NCI-H1092 (cell line): ENCODE measurements at places on chromosomes 1 and 21.

DNA sequence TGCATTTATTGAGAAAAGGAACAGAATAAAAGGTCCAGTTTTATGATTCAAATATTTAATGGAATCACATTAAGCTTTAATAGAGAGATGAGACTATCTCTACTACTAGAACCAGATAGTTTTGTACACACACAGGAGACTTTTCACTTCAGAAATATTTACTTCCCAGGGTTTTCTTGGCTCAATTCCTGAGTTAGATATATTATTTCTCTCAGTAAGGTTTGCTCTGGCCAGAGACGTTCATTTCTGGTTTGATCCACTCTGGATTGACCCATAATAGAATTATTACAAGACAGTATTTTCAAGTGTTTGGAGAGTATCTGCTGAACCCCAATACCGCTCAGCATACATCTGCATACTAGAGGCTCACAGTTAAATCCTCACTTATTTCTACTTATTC lies 1.3 kb upstream of the RCOR3 start:
- no peak for DNase-seq

- no peak for DNase-seq
Observed at GRCh38 chr1:60639287-60639686, 443.1 kb upstream of the NFIA start.

GRCh38 chr1:81921851-81922462 lies 121.2 kb downstream of the ADGRL2 start:
- DNase-seq: no peak

- DNase-seq: no peak
Observed at GRCh38 chr21:31665397-31665796, 5.9 kb downstream of the SOD1 start.

DNA sequence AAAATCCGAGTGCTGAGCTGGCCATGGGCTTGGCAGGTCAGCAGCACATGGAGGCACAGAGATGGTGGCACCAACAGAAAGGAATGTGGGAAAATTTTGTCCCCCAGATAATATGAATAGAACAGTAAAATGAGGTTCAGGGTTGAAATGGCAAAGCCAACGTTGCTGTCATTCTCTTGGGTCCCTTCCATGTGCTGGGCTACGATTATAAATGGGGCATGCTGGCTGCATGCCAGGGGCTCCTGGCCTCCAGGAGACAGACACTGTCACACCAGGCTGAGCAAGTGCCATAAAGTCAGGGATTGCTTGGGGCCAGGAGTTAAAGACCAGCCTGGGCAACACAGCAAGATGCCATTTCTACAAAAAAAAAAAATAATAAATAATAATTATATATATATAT lies 77.1 kb downstream of the TOMM20 start:
- DNase-seq: peak; percentile 16

- DNase-seq: no peak
Observed at GRCh38 chr21:14084701-14085100, 126.1 kb downstream of the LIPI start.

DNA sequence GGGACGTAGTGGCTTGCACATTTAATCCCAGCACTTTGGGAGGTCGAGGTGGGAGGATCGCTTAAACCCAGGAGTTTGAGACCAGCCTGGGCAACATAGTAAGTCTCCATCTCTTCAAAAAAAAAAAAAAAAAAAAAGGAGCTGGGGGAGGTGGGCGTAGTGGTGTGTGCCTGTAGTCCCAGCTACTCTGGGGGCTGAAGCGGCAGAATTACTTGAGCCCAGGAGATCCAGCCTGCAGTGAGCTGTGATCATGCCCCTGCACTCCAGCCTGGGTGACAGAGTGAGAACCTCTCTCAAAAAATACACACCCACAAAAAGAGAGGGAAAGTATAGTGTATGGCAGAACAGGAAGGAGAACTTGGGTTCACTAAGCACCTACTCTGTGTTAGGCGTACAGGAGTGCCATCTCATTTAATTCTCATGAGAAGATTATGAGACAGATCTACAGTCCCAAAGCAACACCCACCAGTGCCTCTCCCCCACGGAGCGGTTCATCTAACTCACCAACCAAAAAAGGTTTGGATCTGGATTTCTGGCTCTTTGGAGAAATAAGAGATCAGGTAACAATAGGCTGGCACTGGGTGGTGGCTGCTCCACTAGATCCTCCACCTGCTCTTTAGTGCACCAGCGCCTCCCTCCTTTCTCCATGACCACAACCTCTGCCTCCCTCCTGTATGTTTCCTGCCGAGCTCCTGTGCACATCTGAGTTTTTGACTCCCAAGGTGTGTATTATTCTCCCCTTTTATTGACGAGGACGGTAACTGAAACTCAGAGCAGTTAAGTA lies 1.4 kb upstream of the TRAF5 start:
- no peak for DNase-seq

DNA sequence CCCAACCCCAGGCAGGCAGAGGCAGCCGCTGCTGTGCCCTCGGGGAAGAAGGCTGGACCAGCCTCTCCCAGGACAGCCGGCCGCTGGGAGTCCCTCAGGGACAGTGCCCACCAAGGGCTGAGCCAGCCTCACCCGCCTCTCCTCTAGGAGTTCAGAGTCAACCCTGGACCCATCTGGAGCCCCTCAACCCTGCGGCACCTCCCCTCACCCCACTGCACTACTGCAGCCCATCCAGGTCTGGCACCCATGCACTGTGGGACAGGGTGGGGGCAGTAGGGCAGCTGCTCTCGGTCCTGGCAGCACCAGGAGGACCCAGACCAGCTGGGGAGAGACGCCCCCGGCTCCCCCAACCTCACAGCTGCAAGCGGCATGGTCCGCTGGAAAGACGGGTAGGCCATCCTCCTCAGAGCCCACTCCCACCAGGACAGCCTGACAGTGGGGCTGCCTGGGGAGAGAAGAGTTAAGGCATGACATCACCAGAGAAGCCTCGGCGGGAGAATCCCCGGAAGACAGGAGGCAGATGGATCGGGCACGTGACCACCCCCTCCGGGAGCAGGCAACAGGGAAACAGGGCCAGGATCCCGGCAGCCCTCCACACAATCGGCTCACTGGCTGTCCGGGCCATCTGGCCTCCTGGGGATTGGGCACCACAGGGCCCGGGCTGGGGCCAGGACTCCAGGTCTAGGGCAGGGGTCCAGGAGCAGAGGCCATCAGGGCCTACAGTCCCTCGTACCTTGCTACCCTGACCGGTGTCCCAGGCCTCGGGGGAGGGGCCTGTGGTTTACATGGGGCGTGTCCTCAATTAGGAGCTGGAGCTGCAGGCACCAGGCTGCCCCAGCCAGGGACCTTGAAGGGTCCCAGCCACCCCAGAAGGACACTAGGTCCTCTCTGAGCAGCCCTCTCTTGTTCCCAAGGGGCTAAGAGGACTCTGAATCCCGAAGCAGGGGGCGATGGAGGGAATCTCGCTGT lies 3.1 kb downstream of the ACAP3 start:
- DNase-seq: no peak

- no peak for DNase-seq
Observed at GRCh38 chr1:235597867-235598553, 51.6 kb downstream of the GNG4 start.

GRCh38 chr1:42164551-42165420 lies at the start of gene GUCA2A:
Gene GUCA2A, minus strand, starts transcription at chr1:42164745. Its CDS starts 33 bp downstream, at chr1:42164712.
- DNase-seq: no peak

- no peak for DNase-seq
Observed at GRCh38 chr1:37472281-37472680, 2.1 kb upstream of the ZC3H12A start.

DNA sequence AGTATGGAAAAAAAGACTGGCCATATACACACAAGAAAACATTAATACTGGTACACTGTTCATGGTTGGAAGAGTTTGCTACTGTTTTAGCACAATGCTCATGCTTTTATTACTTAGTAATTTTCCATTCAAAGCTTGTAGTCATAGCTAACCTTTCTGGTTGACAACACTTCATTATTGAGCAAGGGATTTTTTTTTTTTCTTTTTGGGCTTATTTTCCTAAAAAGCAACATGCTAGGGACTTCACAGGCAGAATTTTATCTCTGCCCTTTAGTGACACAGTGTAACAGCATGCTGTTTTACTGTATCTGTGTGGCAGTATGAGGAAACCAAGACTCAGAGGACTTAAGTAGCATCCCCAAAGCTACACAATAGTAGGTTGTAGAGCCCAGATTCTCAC lies 58.5 kb downstream of the FGGY start:
- no peak for DNase-seq

DNA sequence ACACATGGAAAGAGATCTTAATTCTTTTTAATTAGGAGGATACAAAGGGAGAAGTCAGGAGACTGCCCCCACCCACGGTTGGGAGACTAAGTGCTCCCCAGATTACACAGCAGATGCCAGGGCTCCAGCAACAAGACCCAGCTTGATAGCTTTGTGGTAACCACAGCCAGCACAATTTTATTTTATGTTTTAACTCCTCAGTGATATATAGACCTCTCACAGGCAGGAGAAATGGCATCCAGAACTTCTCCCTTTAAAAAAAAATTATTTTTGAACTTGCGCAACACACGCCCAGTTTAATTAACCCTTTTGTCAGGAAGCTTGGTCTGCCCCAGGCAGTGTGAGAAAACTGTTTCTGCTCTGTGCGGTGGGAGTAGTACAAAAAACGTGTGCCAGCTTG lies 62.6 kb upstream of the ACOT11 start:
- no peak for DNase-seq

GRCh38 chr1:198927129-198927528 lies 288.3 kb downstream of the PTPRC start:
- no peak for DNase-seq

- no peak for DNase-seq
Observed at GRCh38 chr1:192263436-192263835, 53.4 kb upstream of the RGS21 start.

- no peak for DNase-seq
Observed at GRCh38 chr1:16167331-16168143, 11.7 kb upstream of the EPHA2 start.

DNA sequence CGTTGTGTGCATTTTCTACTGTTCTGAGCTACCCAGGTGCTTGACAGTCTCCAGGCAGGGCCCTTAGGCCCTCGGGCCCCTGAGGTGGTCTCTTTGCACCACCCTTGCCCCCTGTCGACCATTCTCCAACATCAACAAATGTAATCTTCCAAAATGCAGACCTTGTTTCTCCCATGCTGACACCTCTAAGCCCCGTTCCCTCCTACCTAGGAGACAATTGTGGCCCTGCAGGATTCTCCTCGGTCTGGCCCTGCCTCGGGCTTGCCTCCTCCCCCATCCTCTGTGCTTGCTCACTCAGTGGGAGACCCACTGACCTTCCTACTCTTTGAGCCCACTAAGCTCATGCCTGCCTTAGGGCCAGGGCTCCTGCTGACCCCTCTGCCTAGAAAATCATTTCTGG lies 104.2 kb upstream of the TARDBP start:
- no peak for DNase-seq

DNA sequence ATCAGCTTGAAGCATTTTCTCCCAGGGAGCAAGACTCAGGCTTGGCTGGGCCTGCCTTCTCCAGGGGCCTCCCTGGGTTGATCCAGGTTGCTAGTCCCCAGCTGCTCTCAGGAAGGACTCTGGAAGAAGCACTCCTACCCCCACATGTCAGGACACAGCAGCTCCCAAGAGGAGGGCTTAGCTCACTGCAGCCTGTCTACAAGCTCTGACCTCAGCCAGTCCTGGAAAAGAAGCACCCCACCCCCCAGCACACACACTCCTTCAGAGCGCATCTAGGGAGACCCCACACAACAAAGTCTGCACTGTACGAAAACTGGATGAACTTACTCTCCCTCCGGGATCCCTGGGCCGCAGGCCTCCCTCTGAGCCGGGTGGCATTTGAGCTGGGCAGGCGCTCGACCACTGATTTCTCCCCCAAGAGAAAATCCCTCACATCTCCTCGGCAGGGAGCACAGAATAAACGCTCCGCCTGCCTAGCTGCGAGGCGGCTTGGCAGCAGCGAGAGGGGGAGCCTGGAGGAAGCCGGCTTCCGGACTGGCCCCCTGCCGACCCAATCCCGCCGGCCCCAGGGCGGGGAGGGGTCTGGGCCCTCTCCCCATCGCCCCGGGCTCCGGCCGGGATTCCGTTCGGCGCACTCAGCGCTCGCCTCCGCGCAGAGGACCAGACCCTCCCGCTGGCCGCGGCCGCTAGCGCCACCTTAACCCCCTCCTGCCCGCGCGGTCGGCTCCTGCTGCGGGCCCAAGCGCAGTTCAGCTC lies at the start of gene KCNA2:
Gene KCNA2, minus strand, starts transcription at position 458 of the 756 bp plus-strand sequence. CDS start 1,576 bp downstream, outside the sequence.
- peak; percentile 39 for DNase-seq

- no peak for DNase-seq
Observed at GRCh38 chr1:200366577-200367253, 43.1 kb downstream of the ZNF281 start.

DNA sequence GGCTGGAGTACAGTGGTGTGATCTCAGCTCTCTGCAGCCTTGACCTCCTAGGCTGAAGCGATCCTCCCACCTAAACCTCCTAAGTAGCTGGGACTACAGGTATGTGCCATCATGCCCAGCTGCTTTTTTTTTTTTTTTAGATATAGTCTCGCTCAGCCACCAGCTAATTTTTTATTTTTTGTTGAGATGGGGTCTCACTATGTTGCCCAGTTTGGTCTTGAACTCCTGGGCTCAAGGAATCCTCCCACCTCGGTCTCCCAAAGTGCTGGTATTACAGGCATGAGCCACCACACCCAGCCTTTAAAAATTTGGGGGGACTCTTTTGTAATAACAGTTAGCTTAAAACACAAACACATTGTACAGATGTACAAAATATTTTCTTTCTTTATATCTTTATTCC lies 1.7 kb upstream of the SNX27 start:
- DNase-seq: no peak

DNA sequence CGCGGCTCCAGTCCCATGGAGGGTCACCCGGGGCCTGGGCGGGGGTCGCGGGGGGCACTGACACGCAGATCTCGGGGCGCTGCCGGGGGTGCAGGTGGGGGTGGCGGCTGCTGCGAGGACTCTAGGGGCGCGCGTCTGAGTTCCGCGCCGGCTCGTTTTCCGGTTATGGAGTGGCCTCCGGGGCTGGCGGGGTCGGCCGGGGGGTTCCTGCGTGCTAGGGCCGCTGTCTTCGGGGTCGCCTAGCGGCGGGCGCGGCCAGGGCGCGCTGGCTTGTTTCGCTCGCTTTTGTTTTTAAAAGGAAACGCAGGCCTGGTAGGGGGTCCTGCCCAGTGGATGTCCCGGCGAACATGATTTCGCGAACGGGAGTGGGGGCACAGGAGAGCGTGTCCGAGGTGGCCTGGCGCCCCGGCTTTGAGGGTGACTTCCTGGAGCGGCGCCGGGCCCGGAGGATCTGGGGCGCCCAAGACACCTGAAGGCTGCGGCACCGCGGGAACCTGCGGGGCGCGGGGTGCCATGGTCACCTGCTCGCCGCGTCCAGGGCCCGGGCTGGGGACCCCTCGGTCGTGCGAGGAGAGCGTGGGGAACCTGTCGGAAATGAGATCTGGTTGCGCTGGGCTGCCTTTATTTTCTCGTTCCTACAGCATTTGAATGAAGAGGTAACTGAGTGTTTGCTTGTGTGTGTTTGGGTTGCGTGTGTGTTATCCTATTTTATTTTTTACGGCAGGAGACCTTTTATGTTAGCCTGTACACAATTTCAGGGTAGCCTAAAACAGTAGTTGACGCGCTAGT lies 618 bp downstream of the ETS2 start:
- DNase-seq: no peak

- DNase-seq: no peak
Observed at GRCh38 chr1:176786274-176786673, 323.3 kb downstream of the PAPPA2 start.

- no peak for DNase-seq
Observed at GRCh38 chr1:183879966-183880365, 75.0 kb downstream of the RGL1 start.

GRCh38 chr1:18731591-18732235 lies 101.1 kb downstream of the PAX7 start:
- no peak for DNase-seq

- DNase-seq: peak; percentile 54
Observed at GRCh38 chr1:111909030-111909429, 80.4 kb downstream of the KCND3 start.
